Adrenal gland (tissue), 19 donors: ENCODE measurements at places on chromosomes 4 and X. TPM values are rescaled to one million over a fixed set of nuclear protein-coding genes. Genes with fewer than 3 reads are reported as not detected.

DNA sequence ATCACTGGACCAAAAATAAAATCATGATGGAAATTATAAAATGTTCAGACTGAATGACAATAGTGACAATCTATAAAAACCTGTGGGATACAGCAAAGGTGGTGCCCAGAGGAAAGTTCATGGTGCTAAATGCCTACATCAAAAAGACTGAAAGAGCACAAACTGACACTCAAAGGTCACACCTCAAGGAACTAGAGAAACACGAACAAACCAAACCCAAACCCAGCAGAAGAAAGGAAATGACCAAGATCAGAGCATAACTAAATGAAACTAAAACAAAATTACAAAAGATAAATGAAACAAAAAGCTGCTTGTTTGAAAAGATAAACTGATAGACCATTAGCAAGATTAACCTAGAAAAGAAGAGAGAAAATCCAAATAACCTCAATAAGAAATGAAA is 78.7 kb downstream of the ANAPC10 start:
- DNase-seq, result no peak

GRCh38 chrX:115226929-115227328 is 7.0 kb downstream of the LRCH2 start:
- no peak for DNase-seq

- DNase-seq, result no peak
Measured at GRCh38 chr4:83716874-83717273, 181.0 kb downstream of the GPAT3 start.

GRCh38 chr4:138869165-138869564 is 146.4 kb upstream of the NOCT start:
- DNase-seq, result no peak

DNA sequence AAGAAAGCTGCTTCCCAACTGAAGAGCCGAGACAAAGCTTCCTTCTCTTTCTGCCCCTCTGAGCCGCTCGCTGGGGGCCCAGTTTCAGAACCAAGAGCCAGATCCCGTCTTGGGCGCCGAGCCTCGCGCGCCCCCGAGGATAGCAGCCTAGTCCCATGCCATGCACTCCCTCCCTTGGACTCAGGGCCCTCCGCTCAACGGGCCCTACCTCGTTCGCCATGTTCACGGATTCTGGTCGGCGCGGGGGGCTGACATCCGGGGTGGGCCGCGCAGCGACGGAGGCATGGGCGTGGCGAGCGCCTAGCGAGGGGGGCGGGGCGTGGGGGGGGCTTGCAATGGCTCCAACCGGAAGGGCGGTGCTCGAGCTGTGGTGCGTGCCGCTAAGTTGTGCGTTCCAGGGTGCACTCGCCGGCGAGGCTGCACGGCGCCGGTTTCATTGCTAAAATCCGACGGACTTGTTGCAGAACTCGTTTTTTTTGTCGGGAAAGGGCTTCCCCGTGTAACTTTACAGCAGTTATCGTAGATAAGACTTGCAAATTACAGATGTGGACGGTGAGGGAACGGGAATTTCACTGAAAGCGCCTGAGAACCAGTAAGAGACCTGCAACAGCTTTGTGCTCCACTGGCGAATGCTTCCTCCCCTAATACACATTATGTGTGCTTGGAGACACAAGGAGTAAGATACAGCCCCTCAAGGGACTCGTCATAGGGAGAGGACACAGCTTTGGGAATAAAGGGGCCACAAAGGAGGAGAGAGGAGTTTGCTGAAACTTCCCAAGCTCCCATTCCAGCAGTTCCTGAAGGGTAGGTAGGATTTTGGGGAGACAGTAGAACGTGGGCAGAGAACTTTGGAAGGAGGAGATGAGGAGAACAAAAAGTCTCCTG is at the start of gene ADH5:
TSS of gene ADH5 (minus strand) at position 308 of the 885 bp plus-strand sequence. CDS start at position 220, 88 bp downstream.
- peak; percentile 90 for DNase-seq

DNA sequence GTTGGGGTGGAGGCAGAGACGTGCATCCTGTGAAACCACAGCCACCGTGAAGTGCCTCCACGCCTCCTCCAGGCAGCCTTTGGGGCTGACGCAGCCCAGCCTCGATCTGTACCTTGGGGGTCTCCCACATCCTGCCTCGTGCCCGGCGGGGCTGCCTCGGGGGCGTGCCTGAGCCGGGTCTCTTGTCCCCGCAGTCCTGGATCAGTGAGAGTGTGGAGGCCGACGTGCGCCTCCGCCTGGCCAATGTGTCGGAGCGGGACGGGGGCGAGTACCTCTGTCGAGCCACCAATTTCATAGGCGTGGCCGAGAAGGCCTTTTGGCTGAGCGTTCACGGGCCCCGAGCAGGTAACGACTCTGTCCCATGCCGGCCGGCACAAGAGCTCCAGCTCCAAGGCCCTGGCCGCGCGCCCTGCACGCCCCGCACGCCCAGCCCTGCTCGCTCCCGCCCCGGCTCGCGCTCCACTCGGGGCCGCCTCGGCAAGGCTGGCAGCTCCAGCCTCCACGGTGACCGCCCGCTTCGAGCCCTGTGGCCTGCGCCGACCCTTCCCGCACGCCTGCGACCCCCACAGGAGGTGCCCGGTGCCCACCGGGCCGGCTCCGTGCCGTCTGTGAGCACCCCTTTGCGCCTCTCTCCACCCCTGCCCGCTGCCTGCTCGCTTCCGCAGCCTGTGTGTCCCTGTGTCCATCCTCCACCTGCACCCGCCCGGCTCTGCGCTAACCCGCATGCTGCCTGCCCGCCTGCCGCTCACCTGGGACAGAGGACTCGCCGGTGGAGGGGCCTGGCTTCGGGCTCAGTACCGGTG is 9.8 kb downstream of the FGFR3 start:
- no peak for DNase-seq

DNA sequence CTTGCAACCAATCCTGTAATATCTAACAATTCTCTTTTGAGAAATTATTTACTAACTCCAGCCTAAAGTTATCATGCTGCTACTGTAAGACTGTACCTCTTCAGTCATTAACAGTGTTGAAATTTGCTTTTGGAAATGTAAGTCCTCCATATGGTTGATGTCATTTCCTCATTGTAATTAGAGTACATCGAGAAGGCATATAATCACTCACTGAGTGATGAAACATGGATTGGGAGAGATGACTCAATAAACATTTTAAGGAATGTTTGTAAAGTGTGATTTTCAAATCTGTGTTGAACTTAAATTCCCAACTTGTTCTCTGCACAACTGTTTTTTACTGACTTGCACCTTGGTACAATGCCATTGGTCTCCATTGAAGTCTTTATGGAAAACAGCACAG is 61.2 kb downstream of the HMGB2 start:
- no peak for DNase-seq

DNA sequence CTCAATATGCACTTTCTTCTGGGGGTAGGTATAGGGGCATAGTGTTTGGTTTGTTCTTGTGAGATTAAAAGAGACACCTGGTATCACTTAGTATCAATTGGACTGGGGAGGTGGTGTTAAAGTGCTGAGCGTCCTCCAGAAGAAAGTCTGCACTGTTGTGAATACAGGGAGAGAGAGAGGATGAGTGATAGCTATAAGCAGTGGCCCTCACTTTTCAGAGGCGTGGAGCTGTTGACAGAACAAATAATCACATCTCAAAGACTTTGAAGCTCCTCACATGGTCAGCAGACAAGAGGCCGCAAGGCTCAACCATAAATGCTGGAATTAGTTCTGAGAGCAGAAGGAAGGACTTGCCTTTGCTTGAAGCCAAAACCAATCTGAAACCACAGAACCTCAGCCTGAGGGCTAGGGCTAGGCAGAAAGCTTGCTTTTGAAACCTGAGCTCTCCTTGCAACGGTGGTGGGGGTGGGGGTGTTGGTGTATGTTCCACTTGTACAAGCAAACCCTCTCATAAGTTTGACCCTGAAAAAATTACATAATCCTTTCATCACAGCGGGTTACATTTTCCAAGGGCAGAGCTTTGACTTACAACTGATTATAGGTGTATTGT is 123.2 kb upstream of the SCML1 start:
- DNase-seq, result peak; percentile 56

- DNase-seq, result no peak
Measured at GRCh38 chr4:153521999-153522801, 56.0 kb downstream of the TMEM131L start.

DNA sequence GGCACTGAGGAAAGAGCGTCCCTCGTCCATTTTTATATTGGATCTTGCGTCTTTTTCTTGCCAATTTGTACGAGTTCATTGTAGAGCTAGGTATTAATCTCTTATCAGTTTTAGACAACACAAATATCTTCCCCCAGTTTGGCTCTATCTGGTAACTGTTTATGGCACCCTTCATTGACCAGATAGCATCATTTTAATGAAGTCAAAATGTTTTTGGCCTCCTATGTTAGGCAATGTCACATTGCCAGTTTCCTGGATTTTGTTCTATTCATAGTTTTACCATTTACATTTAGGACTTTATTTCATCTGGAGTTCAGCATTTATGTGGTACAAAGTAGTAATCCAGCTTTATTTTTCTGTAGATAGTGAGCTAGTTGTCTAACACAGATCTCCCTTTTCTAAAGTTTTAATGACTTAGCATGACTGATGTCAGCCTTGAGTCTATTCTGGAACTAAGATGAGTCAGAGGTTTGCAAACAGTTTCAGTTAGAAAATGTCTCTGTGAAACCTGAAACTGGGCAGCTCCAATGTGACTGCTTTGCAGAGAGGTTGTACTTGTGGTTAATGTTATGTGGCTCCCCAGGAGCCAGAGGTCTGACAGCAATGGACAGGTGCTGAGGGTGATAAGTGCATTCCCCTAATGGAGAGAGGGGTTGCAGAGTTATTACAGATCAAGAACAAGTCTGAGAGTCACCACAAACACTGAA is 5.3 kb upstream of the STBD1 start:
- DNase-seq, result peak; percentile 47

DNA sequence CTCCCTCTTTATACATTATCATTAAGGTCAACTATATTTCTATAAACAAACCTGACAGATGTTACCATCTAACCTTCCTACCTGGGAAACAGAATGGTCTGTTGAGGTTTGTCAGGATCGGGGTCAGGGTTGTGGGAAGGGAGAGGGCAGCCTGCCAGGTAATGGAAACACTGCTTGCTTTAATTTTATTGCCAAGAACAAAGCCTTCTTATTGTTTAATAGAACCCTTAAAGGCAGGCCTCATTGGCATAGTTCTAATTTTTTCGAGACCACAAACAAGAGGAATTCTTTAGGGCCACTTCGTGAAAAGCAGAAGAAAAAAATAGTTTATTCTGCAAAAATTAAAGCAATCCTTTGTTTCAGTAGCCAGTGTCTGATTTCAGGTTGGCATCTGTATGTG is 113.2 kb downstream of the MID1 start:
- no peak for DNase-seq

DNA sequence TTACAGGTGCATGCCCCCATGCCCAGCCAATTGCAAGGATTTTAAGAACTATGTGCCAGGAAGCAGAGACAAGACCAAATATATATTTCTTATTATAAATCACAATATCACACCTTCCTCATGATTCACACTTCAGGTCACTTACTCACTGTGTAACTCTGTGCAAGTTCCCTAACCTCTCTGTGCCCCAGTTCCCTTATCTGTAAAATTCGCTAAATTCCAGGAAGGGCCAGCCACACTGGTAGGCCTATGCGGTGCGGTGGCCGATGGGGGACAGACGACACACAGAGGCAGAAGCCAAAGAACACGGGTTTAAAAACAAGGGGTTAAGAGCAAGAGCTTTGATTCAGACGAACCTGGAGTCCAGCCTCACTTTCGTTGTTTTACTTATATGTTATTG is 2.8 kb downstream of the TRIM2 start:
- no peak for DNase-seq

- no peak for DNase-seq
Measured at GRCh38 chrX:21766101-21766500, 8.2 kb upstream of the SMPX start.

GRCh38 chrX:69163936-69164741 is 1.1 kb downstream of the PJA1 start:
- DNase-seq, result no peak

GRCh38 chr4:124334119-124334518 is 378.4 kb downstream of the ANKRD50 start:
- peak; percentile 59 for DNase-seq

- no peak for DNase-seq
Measured at GRCh38 chr4:1348014-1348513, 1.1 kb downstream of the UVSSA start.

- DNase-seq, result peak; percentile 95
Measured at GRCh38 chrX:72126539-72127140, 5.1 kb downstream of the RTL5 start.

XAGE2 gene
- total RNA-seq, result not detected

FGF13 gene
- total RNA-seq, result 2.4 TPM

PRRG1 gene
- total RNA-seq, result 15.1 TPM

INTU gene
- total RNA-seq, result 3.3 TPM

TMEM156 gene
- total RNA-seq, result 2.2 TPM
